ENCODE measurements at places on chromosomes 1 and 21. TPM values are rescaled to one million over a fixed set of nuclear protein-coding genes. Genes with fewer than 3 reads are reported as not detected.

The LIPI gene
- total RNA-seq: not detected

The HEYL gene
- 4.9 TPM for total RNA-seq

The PGBD5 gene
- 19.7 TPM for total RNA-seq

The HTR6 gene
- total RNA-seq: not detected

The RXFP4 gene
- not detected for total RNA-seq

The SRM gene
- total RNA-seq: 152 TPM

The DCST1 gene
- not detected for total RNA-seq

The OR2T10 gene
- total RNA-seq: not detected

The TPTE gene
- not detected for total RNA-seq

The UTS2 gene
- not detected for total RNA-seq

The DISC1 gene
- total RNA-seq: 13.7 TPM

The NTNG1 gene
- total RNA-seq: 1.3 TPM

The RXRG gene
- 6.8 TPM for total RNA-seq

The CD247 gene
- total RNA-seq: 2.8 TPM

The FCGR3A gene
- not detected for total RNA-seq

The TSPAN1 gene
- total RNA-seq: not detected

The SUSD4 gene
- 0.56 TPM for total RNA-seq

The RNU11 gene
- not detected for total RNA-seq

The MAN1C1 gene
- 22.6 TPM for total RNA-seq

The FLG2 gene
- not detected for total RNA-seq

The OR6N1 gene
- not detected for total RNA-seq

The BRWD1 gene
- total RNA-seq: 38.4 TPM

The C1orf198 gene
- total RNA-seq: 73.5 TPM

The OR10Z1 gene
- total RNA-seq: not detected

The TFAP2E gene
- 0.43 TPM for total RNA-seq

The ZNF695 gene
- total RNA-seq: 21.8 TPM

The ARL8A gene
- 50.9 TPM for total RNA-seq

The ST6GALNAC5 gene
- total RNA-seq: 45.6 TPM

The SHISAL2A gene
- 0.65 TPM for total RNA-seq

The PRAMEF15 gene
- not detected for total RNA-seq

The SLC22A15 gene
- 2.3 TPM for total RNA-seq

The MYOG gene
- total RNA-seq: not detected

The PM20D1 gene
- not detected for total RNA-seq

The RHD gene
- 0.07 TPM for total RNA-seq

The BRINP3 gene
- 0.45 TPM for total RNA-seq

The NUDT4B gene
- total RNA-seq: not detected

The PGLYRP3 gene
- total RNA-seq: not detected

The REN gene
- not detected for total RNA-seq

The COL11A1 gene
- total RNA-seq: 25.1 TPM

The OLFML3 gene
- total RNA-seq: 4.3 TPM

The FMO1 gene
- not detected for total RNA-seq

The UBASH3A gene
- not detected for total RNA-seq

The FCRL2 gene
- total RNA-seq: not detected

The YRDC gene
- 17.0 TPM for total RNA-seq

The LY9 gene
- not detected for total RNA-seq

The CD1B gene
- total RNA-seq: not detected

The SYNC gene
- total RNA-seq: not detected

The FCRLA gene
- not detected for total RNA-seq

The MRPL39 gene
- total RNA-seq: 39.0 TPM

The A3GALT2 gene
- total RNA-seq: not detected

The TDRD5 gene
- total RNA-seq: not detected

The PRR9 gene
- total RNA-seq: not detected

The EXTL2 gene
- 52.3 TPM for total RNA-seq

The TMEM51 gene
- total RNA-seq: 6.7 TPM

The PCSK9 gene
- total RNA-seq: 23.7 TPM

The LYPD8 gene
- total RNA-seq: not detected

The PPM1J gene
- 1.1 TPM for total RNA-seq

The TP73 gene
- 1.5 TPM for total RNA-seq

The GNG4 gene
- 38.2 TPM for total RNA-seq

Measured in neural crest cell (in vitro differentiated cells).